ENCODE measurements at places on chromosomes 11 and 22. TPM values are rescaled to one million over a fixed set of nuclear protein-coding genes. Genes with fewer than 3 reads are reported as not detected.

ST14 gene
- total RNA-seq: 0.67 TPM

PKNOX2 gene
- not detected for total RNA-seq

SLC29A2 gene
- 11.2 TPM for total RNA-seq

PTPRJ gene
- 51.5 TPM for total RNA-seq

FADS2 gene
- total RNA-seq: 245 TPM

MN1 gene
- total RNA-seq: 0.30 TPM

OR8A1 gene
- not detected for total RNA-seq

NEU3 gene
- total RNA-seq: 13.6 TPM

ESAM gene
- total RNA-seq: 0.91 TPM

APOL3 gene
- 146 TPM for total RNA-seq

MAJIN gene
- total RNA-seq: not detected

NCAM1 gene
- 1.0 TPM for total RNA-seq

TYR gene
- not detected for total RNA-seq

SMTNL1 gene
- not detected for total RNA-seq

OR8G5 gene
- not detected for total RNA-seq

GRM5 gene
- not detected for total RNA-seq

BTG4 gene
- total RNA-seq: 0.31 TPM

ZNF280A gene
- total RNA-seq: not detected

SLC37A2 gene
- total RNA-seq: 3.5 TPM

GSTP1 gene
- 219 TPM for total RNA-seq

TRIM64 gene
- not detected for total RNA-seq

SVIP gene
- total RNA-seq: 42.7 TPM

NOX4 gene
- total RNA-seq: not detected

PGA3 gene
- total RNA-seq: not detected

OR10A2 gene
- total RNA-seq: not detected

MMP12 gene
- not detected for total RNA-seq

VWCE gene
- 3.1 TPM for total RNA-seq

GTSE1 gene
- total RNA-seq: 64.9 TPM

NAALAD2 gene
- total RNA-seq: not detected

PIWIL4 gene
- total RNA-seq: 1.5 TPM

TRIM22 gene
- total RNA-seq: 369 TPM

UBQLN3 gene
- total RNA-seq: 0.17 TPM

RAB6A gene
- total RNA-seq: 108 TPM

FGF3 gene
- not detected for total RNA-seq

MRPL11 gene
- 53.9 TPM for total RNA-seq

FBLN1 gene
- total RNA-seq: not detected

MTA2 gene
- total RNA-seq: 233 TPM

POU2AF3 gene
- total RNA-seq: not detected

SERPIND1 gene
- total RNA-seq: not detected

MRGPRE gene
- not detected for total RNA-seq

EIF3D gene
- total RNA-seq: 198 TPM

VPREB3 gene
- not detected for total RNA-seq

RIMBP3C gene
- total RNA-seq: 1.1 TPM

PIK3C2A gene
- total RNA-seq: 31.4 TPM

VPS37C gene
- total RNA-seq: 5.6 TPM

CSNK1E gene
- 98.5 TPM for total RNA-seq

MYO7A gene
- 0.37 TPM for total RNA-seq
